NCI-H446 treated with DMSO at 0.1 percent for 48 hours (cell line): ENCODE measurements at places on chromosomes 3 and 15.

- DNase-seq, result no peak
Observed at GRCh38 chr3:31636049-31636448, 103.3 kb downstream of the STT3B start.

DNA sequence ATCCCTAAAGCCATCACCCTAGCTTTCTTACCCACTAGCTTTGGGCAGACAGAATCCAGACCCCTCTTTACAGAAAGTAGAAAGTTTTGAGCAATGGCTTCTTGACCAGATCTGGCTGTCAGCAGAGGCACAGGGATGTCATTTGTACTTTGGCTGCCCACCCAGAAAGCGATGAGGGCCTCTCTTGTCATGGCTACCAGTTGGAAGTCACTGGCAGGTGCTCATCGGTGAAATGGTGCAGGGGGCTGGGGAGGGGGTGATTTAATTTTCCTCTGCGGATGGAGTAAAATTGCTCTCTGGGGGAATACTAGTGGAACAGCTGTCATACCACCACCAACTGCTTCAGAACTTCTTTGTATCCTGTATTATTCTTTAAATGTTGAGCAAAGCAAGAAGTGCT lies 393.7 kb downstream of the LSAMP start:
- peak; percentile 41 for DNase-seq

- no peak for DNase-seq
Observed at GRCh38 chr15:78991476-78991875, 46.6 kb upstream of the CTSH start.

DNA sequence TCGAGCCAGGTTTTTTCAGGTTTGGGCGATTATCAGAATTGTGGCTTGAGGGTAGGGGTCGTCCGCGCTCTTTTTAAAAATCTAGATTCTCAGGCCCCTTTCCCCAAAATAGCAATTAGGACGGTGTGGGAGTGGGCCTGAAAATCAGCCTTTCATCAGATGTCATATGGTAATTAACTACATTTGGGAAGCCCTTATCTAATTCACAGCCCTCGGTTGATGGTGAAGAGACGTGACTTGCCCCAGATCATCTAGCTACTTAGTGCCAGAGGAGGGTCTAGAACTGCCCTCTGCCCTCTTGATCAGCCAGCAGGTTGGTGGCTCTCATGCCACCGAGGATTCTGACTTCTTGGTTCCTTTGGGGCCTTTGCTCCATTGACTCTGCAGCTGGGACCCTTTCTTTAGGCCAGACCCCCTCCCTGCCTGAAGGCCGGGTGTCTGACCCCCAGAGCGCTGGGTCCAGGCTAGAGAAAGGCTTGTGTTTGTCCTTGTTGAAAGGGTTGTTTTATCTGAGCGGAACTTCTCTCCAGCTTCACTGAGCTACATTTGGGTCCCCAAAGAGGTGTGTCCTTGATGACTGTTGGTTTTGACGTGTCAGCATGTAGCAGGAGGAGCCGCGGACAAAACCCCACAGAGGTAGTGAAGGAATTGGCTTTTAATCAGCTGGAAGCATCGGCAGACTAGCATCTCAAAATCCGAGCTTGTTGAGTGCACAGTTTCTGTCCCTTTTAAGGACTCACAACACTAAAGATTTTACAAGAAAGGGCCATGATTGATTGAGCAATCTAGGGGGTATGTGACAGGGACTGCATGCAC lies 857 bp downstream of the AEN start:
- no peak for DNase-seq

- no peak for DNase-seq
Observed at GRCh38 chr15:49154359-49154758, 1.0 kb downstream of the COPS2 start.
